Activated CD8-positive, alpha-beta memory T cell treated with anti-CD3 and anti-CD28 coated beads for 1 hour (primary cell): ENCODE measurements at places on chromosomes 3 and 15.

- DNase-seq = no peak
Measured at GRCh38 chr3:127831723-127832172, 9.4 kb upstream of the MGLL start.

- DNase-seq = no peak
Measured at GRCh38 chr3:147914532-147914931, 505.4 kb downstream of the ZIC1 start.

- no peak for DNase-seq
Measured at GRCh38 chr3:101381809-101382208, 61.4 kb upstream of the IMPG2 start.

GRCh38 chr3:23668430-23668904 lies 137.3 kb upstream of the UBE2E1 start:
- no peak for DNase-seq

DNA sequence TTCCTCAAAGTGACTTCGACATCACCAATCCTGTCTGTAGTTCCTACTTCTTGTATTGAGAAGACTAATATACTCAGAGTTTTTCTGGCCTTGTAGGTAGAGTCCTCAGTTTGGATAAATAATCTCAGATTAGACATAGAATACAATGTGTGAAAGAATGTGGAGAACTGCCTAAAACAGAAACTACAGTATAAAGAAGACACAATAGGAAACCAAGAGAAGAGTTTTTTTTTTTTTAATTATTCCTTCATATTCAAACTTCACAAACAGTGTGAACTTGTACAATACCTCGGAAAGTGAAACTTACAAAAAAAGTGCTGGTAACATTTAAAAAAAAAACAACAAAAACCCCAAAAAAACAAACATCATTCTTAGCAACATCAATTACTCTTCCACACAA lies 20.5 kb downstream of the TIGIT start:
- DNase-seq = no peak

GRCh38 chr3:18345015-18345367 lies 80.1 kb downstream of the SATB1 start:
- no peak for DNase-seq

GRCh38 chr3:25416176-25416575 lies 11.9 kb upstream of the RARB start:
- DNase-seq = no peak

DNA sequence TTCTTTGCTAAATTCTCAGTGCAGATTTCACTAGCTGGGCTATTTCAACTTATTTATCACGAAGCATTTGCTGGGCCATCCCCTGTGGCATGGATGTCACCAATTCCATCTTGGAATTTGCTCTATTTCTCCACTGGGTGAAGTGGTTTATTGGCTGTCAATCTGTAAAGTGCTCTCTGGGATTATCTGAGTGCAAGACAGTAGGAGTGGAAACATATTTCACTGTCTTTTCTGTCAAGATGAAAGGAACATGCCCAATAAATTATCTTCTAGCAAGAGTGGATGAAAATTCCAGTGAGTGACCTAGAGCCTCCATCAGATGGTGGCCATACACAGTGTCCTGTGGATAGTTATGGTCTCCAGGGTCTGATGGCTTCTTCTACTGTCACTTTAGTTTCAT lies 25.1 kb upstream of the CTDSPL start:
- no peak for DNase-seq

DNA sequence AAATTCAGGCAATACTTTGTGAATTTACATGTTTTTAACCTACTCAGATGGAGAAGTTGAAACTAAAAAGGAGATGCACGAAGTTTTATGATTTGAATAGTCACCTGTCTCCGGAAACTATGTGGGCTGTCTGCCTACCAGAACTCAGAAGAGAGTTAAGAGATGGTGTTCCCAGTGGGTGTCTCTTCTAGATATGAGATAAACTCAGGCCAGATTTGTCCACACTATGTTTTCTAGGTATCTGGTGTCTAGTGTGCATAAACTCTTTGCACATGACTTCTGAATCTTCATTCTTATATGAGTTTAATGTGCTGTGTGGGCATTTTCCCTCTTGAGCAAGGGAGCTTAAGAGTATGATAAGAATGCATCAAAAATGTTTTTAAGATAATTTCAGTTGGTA lies 222.8 kb downstream of the FOXP1 start:
- no peak for DNase-seq

- no peak for DNase-seq
Measured at GRCh38 chr15:98160236-98160635, 199.7 kb downstream of the ARRDC4 start.

GRCh38 chr15:96182736-96183513 lies 147.6 kb upstream of the NR2F2 start:
- DNase-seq = no peak

DNA sequence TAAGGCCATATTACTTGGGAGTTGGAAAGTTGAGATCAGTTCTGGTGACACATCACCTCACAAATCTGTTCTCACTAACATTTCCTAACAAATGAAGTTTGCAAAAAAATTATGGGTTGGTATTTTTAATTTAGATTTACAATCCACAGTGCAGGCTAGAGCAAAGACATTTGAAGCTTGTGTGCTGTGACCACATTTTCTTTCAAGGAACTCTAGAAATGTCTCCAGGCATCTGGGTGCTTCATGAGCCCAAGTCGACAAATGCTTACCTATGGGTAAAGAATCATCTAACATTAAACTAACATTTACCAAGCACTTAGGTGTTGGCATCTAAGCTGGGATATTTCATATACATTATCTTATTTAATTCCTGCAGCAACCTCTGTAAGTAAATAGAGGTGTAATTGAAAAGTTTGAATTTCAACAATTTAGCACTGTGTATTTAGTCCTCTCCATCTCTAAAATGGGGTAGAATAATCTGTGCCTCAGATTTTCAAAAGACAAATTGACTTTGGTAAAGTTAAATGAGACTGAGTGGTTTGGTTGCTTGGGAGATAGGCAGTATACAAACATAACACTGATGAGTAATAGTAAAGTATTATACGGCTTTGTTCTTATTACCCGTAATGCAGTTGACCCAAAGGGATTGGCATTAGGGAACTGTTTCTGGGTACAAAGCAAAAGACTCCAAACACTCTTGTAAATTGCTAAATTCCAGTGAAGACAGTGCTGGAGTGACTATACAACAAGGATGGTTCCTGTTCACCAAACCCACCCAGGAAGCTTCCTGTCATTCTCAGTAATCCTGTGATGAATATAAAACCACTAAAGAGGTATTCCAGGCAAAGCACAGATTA lies 162.5 kb downstream of the TPRG1 start:
- no peak for DNase-seq

GRCh38 chr3:110459021-110459420 lies 612.6 kb upstream of the NECTIN3 start:
- DNase-seq = no peak

DNA sequence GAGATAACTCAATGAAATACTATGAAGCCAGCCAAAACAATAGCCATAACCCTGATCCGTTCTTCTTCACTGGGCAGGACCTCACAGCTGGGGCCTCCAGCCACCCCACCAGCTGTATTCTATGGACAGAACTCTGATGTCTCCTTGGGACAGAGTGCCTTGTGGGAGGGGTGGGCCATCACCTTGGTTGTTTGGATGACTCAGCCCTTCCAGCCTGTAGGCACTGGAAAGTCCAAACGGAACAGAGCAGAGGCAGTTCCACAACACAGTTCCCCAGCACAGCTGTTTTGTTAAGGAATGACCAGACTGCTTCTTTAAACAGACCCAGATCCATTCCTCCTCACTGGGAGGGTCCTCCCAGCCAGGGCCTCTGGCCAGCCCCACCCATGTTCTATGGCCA lies 31.9 kb upstream of the ZBED2 start:
- no peak for DNase-seq

DNA sequence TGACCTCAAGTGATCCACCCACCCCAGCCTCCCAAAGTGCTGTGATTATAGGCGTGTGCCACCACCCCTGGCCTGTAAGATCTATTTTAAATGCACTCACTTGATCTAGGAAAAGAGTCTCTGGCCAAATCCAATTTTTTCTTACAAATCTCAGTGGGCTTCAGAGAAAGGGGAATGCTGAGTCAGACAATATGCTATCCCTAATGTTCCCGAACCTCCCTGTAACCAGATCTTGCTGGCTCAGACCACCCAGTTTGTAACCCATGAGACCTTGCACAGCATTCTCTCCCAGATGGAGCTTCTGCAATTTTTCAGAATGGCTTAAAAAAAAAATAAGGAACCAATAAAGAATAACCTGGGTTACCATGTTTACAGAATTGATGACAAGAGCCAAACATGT lies 205.8 kb downstream of the RYR3 start:
- no peak for DNase-seq

GRCh38 chr3:46889381-46890110 lies 12.0 kb downstream of the PTH1R start:
- DNase-seq = no peak

DNA sequence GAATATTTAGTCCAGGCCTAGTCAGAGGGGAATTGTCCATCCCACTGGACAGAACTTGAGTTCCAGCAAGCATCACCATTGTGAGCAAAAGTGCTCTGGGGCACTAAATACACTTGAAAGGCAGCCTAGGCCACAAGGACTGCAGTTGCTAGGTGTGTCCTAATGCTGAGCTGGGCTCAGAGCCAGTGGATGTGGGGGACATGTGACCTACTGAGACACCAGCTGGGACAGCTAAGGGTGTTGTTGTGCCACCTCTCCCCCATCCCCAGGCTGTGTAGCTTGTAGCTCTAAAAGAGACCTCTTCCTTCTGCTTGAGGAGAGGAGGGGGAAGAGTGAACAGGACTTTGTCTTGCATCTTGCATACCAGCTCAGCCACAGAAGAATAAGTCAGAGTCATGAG lies 120.9 kb downstream of the DTWD1 start:
- no peak for DNase-seq

DNA sequence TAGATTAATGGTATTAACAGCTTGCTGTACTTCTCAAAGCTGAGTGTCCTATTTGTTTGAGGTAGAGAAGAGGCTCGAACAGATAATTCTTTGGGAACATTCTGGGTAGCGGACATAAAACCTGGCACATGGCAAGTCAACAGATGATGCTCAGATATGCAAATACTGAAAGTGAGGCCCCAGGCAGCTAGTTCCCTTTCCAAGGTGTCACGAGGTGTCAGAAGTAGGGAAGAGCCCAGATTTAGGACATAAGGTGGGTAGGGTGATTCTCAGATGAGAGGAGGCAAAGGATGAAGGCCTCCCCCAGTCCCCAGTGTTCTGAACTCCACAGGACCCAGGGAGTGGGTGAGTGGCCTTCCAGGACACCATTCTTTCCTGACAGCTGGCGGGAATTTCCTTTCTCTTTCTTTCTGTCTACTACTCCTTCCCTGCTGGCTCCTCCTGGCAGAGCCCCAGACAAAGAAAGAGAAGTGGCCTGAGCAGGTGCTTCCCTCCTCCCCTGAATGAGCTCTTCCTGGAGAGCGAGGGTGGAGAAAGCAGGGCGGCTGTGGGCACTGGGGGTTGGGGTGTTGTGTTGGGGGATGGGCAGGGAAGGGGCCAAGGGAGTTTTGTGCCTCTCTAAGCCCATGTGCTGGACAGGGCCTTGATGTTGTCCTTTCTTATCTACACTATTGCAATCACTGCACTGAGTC lies 87.5 kb downstream of the CORO2B start:
- no peak for DNase-seq

DNA sequence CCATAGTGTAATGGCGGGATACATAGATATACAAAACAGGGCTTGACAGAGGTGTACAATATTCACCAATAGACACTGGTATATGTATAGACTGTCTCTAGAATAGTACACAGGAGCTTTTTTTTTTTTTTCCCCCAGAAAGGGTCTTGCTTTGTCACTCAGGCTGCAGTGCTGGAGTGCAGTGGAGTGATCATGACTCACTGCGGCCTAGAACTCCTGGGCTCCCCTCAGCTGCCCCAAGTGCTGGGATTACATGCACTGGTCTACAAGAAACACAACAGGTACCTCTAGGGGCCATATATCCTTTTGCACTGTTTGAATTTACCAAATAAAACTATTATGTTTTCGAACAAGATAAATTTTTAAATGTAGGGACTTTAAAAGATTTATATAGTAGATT lies 12.3 kb downstream of the RHOA start:
- no peak for DNase-seq

GRCh38 chr3:61520966-61521628 lies 40.3 kb upstream of the PTPRG start:
- no peak for DNase-seq

DNA sequence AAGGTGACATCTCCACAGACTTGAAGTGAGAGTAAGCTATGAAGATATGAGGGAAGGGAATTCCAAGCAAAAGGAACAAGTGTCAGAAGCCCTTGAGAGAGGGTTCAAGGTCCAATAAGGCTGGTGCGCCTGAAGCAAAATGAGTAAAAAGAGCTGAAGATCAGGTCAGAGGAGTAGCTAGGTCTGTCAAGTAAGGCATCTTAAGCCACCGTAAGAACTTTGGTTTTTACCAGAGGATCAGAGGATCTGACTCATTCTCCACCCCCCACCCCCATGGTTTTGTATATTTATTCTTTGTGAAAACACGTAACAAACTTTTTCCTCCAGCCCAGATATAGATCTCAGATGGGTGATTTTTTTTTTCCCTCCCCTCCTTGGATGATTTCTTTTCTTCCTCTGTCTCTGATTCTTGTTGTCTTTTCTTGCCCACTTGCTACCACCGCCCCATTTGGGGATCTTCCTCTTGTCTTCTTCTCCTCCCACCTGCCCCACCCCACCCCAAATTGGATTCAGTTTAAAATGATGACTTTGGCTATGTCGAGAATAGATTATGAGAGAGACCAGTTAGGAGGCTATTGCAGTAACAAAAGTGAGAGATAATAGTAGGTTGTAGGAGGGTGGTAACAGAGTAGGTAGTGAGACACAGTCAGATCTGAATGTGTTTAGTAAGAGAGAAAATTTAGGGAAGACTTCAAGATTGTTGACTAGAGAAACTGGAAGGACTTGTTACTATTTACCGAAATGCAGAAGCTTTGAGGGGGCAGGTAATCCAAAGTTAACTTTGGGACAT lies 6.1 kb downstream of the TRMT10C start:
- DNase-seq = no peak
